ENCODE measurements at places on chromosomes 16 and 17.
A peak's percentile ranks its signal among the peaks of the same experiment; 100 is the strongest.

DNA sequence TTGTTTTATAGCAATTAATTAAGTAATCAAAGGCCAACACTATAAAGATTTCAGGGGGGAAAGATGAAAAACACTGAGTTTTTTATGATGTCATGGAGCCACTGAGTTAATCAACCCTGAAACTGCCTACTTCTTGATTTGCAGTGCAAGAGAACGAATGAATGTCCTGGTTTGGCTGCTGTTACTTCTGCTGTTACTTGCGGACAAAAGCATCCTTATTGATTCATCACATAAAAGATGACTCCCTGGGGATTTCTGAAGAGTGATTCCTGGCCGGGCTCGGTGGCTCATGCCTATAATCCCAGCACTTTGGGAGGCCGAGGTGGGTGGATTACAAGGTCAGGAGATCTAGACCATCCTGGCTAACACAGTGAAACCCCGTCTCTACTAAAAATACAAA is 10.9 kb upstream of the SPNS3 start:
- DNase-seq = no peak

DNA sequence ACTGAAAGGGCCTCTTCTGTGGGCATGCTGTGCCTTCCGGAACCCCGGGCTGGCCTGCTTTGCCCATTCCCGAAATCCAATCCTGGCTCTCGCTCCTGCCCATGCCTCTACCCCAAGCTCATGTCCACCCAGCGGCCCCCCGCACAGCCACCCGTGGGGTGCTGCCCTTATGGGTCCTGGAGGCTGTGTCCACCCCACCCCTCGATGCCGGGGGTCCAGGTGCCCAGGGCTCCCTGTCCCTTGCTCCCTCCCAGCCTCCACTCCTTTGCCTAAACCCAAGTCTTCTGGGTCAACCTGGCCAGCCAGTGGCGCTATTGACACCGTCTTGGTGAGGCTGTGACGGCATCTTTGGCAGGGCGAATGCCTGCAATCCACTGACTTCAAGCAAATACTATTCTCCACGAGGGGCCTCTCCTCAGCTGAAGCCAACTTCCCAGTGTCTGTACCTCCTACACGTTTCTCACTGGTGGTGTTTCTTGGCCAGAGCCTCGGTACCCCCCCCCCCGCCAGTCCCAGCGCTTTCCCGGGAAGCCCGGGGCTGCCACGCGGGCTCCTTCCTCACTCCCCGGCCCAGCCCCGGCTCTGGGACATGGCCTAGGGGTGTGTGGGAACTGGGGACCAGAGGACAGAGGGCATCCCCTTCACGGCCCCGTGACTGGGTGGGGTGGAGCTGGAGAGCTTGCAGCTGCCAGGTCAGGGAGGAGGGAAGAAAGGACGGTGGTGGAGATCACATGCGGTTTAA is 12.2 kb upstream of the DUS1L start:
- no peak for DNase-seq

DNA sequence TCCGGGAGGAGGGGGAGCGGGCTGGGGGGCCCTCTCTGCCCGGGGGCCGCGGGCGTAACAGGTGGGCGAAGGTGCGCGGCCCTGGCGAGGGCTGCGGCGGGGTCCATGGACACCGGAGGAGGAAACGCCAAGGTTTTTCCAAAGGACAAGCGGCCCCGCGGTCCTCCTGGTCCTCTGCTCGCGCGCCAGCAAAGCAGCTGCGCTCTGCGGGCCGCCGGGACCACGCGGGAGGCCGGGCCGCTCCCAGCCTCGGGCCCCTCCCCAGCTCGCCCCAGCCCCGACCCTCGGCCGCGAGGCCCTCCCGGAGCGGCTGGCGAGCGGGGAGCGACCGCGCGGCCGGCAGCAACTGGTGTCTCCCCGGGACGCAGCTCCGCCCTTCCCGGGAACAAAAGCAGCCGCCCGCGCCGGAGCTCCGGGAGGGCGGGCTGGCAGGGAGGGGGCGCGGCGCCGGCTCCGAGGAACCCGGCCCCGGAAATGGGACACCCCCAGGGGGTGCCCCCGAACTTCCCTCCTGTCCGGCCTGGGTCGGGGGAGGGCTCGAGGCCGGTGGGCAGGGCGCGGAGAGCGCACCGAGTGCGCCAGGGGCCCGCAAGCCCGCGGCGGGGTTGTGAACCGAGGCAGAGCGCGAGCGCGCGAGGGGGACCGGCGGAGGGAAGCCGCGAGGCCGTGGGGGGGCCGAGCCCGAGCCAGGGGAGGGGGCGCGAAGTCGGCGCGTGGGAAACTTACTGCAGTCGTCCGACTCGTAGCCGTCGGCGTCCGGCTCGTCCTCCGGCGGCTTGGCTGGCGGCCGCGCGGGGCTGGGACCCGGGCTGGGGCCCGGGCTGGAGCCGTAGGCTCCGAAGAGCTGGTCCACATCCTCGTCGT is 837 bp downstream of the DOC2B start:
- DNase-seq = no peak

DNA sequence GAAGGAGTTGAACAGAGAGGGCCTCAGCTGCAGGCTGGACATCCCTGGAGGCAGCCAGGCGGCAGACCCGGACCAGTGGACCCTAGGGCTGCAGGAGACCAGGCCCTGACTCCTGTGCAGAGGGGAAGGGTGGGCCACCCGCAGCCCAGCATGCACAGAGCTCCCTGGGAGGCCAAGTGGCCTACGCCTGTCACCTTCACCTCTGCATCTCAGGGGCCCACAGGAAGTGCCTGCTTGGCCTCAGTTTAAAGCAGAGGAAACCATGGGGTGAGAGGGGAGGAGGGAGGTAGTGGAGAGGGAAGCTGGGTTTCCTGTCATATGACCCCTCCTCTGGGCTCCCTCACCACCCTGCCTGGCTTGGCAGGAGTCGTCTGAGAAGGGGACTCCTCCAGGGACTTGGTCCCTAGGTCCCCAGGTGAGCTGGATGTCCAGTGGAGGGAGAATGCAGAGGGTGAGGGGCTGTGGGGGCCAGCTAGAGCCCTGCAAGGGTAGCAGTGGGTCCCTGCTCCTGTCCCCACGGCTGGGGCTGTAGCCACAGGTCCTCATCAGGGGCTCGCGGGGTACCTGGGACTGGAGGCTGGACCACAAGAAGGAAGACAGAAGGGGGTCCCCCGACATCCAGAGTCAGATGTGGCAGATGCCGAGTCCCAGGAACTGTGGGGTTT is at the start of gene TMC8:
TSS of gene TMC8 (plus strand) at position 335 of the 665 bp plus-strand sequence. CDS start 818 bp downstream, outside the sequence.
- no peak for DNase-seq

DNA sequence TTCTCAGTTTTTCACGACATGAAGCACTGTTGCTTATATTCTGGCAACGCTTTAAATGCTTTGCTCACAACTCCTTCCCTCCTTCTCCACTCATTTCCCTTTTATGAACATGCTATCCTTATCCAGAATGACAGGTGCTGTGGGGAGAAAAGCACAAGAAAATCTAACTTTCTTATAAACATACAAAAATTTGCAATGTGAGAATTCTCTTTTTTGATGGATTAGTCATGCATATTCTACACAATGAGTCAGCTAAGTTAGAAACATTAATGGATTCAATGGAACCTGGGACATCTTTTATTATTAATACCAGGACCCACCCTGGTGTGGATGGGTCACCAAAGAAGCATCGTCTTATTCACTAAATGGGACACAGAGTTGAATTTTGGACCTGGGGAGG is 234.6 kb upstream of the CDH5 start:
- DNase-seq = no peak

DNA sequence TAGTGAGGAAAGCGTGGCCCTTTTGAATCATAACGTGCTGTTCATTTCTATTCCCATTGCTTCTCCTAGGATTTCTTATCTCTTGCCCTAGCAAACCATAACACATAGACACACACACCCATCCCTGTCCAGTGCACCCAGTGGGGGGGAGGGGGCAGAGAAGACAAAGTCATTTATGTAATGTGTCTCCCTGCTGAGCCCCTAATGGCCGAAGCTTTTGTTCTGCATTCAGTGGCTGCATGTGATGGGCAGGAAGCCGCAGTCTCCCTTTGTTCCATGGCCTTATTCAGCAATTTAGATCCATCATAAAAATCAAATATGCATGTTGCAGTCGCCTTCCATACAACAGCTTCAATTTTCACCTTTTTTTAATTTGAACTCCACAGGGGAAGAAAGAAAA is 325.4 kb downstream of the ZFHX3 start:
- no peak for DNase-seq

DNA sequence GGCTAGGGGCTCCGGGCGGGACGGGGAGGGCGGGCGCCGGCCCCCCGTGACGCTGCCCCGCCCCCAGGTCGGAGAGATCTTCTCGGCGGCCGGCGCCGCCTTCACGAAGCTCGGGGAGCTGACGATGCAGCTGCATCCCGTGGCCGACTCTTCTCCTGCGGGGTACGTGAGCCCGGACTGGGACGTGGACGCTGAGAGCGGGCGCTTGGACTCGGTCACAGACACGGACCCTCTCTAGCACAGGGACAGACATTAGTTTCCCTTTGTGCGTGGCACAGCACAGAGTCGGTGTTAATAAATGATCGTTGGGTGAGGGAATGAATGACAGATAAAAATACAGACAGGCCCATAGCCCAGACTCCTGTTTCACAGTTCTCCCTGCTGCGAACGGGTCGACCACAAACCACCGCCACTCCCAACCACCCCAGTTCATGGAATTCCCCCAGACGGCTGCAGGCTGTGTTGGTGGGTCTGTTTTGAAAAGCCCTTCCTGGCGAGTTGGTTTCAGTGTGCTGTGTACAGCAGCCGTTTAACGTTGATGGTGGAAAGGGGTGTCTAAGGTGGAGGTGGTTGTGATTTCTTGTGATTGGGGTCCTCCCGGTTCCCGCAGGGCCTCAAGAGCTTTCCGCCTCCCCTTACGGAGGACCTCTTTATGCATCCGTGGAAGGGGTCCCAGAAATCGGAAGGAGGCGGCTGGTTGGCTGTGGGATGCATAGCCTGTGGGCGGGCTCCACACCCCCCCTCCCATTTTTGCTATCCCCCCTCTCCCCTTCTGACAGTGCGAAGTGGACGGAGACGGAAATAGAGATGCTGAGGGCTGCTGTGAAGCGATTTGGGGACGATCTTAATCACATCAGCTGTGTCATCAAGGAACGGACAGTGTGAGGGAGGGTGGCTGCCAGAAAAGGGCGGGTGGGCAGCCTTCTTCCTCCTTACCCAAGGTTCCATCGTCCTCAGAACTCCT is 2.9 kb downstream of the RNASEK start:
- peak; percentile 56 for DNase-seq
